Type B pancreatic cell (in vitro differentiated cells): ENCODE measurements at places on chromosomes 16 and 17. TPM values are rescaled to one million over a fixed set of nuclear protein-coding genes. Genes with fewer than 3 reads are reported as not detected.

TRAPPC1 gene
- total RNA-seq, result 145 and 150 TPM in 2 replicates

TTC19 gene
- total RNA-seq, result 43.3 and 46.3 TPM in 2 replicates

DNA sequence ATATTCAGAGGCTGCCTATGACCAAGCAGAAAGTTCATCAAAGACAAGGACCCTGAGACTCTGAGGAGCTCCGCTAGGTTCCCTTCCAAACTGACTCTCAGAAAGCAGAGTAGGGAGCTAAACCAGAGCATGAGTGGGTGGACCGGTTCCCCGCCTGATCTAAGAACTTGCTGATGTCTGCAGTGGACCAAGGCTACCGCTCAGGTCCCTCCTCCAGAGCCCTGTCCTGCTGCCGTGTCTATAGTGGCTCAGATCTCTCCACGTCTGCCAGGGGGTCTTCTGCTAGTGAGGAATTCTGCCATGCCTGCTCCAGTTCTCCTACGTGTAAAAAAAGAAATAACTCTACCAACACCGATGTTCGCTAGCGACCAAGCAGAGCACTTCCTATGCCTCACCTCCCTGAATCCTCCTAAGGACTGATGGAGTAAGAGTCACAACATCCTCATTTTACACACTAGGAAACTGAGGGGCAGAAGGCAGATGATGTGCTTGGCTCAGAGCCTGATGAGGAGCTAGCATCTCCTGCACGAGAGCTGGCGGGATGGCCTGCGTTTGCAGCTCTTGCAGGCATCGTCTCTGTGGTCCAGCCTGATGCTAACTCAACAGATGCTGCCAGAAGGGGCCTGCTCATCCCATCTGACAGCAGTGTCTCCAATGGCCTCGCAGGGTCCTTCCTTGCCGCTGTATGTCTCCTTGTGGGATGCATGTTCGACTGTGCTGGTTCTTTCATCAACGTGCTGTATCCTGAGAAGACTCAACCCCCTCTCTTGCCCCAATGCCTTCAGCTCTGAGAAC lies 265.5 kb downstream of the C16orf95 start:
- no peak for DNase-seq
- no peaks in the 10 kb centered on the region for H3K36me3 ChIP-seq
- no peak overlapping the region for H3K27ac ChIP-seq
- H3K27me3 ChIP-seq, result peaks cover 71% of the 10 kb centered on the region

DNA sequence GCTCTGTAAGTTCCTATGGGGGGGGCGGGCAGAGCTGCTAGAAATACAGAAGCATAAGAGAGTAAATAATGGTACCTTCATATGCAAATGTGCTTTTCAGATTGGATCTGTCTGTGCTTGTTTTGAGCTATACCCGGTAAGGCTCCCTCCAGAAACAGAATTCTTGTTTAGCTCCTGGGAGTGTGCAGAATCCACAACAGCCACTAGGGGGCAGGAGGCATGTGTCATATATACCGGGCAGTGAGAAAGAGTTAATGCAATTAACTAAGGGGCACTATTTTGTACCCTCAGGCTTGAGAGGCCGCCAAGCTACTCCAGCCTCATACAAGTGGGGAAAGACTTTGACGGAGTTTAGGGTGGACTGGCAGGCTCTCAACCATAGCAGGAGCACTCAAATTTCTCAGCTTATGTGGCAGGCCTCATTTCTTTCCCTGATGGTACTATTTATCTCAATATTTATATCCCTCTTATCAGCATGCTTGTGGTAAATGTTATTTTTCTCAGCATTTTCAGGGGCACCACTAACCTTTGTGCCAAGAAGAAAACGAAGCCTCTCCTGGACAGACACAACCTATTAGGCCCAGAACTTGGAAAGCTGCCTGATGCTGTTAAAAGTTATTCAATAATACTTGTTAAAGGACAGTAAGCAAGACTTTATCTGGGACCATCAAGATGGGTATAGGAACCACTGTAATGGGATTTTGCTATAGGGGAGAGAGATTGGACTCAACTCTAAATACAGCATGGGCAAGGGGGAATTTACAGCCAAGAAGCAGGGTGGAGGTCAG lies 10.7 kb upstream of the CENPV start:
- DNase-seq, result peak; percentile 76
- H3K27ac ChIP-seq, result no peak overlapping the region
- no peak overlapping the region for H3K4me3 ChIP-seq
- peaks cover 10% of the 10 kb centered on the region for H3K4me1 ChIP-seq
- no peaks in the 10 kb centered on the region for H3K27me3 ChIP-seq
- no peaks in the 10 kb centered on the region for H3K36me3 ChIP-seq

GRCh38 chr17:44155488-44155887 lies 13.8 kb downstream of the HROB start:
- no peak overlapping the region for H3K27ac ChIP-seq
- H3K4me3 ChIP-seq, result no peak overlapping the region
- H3K4me1 ChIP-seq, result no peaks in the 10 kb centered on the region
- H3K36me3 ChIP-seq, result peaks cover 3% of the 10 kb centered on the region

NUP88 gene
- 58.8 and 72.4 TPM in 2 replicates for total RNA-seq

GRCh38 chr17:38706505-38707216 lies 1.6 kb downstream of the MLLT6 start:
- H3K27me3 ChIP-seq, result peaks cover 10% of the 10 kb centered on the region
- H3K4me3 ChIP-seq, result peak overlapping the region; percentile 92
- peak overlapping the region; percentile 87 for H3K27ac ChIP-seq
- H3K36me3 ChIP-seq, result peaks cover 10% of the 10 kb centered on the region
- DNase-seq, result no peak
- peaks cover 44% of the 10 kb centered on the region for H3K4me1 ChIP-seq

FAM234A gene
- total RNA-seq, result 125 and 143 TPM in 2 replicates

DNA sequence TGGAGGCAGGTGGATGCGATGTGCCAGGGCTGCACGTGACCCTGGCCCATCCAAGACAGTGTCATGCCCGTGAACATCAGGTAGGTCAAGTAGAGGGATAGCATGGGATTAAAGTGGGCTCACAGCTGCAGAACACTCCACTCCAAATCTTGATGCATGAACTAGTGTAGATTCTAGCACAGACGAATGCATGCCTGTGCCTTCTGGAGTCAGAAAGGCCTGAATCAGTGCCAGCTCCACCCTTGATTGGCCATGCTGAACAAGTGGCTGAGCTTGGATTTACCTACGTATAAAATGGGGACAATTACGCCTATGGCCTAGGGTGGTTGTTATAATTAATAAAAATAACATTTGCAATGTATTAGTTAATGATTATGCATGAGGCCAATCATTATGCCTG lies 10.6 kb downstream of the IRX3 start:
- no peak overlapping the region for H3K27ac ChIP-seq
- no peak for DNase-seq
- no peak overlapping the region for H3K4me3 ChIP-seq

HOXB7 gene
- total RNA-seq, result 9.8 and 11.7 TPM in 2 replicates

DNA sequence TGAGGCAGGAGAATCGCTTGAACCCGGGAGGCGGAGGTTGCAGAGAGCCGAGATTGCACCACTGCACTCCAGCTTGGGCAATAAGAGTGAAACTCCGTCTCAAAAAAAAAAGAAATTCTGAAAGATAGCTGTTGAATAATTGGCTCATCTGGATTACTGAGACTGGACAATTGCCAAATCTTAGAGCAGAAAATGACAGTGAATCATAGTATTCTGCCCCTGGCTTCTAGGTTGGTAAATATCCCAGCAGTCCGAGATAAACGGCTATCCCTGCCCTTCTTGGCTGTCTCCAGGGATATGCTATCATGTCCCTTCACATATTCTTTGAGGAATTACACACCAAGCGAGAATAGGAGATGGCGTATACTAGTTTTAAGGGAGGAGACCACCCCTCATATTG lies 35.5 kb upstream of the METTL16 start:
- H3K4me3 ChIP-seq, result no peak overlapping the region
- peaks cover 19% of the 10 kb centered on the region for H3K4me1 ChIP-seq

GRCh38 chr16:11609474-11610120 lies 22.9 kb upstream of the LITAF start:
- no peaks in the 10 kb centered on the region for H3K27me3 ChIP-seq
- no peaks in the 10 kb centered on the region for H3K36me3 ChIP-seq
- peaks cover 19% of the 10 kb centered on the region for H3K4me1 ChIP-seq
- H3K27ac ChIP-seq, result peak overlapping the region; percentile 39

GRCh38 chr17:36850790-36851189 lies 86.5 kb upstream of the LHX1 start:
- H3K36me3 ChIP-seq, result no peaks in the 10 kb centered on the region
- DNase-seq, result no peak
- peaks cover 9% of the 10 kb centered on the region for H3K27me3 ChIP-seq
- peaks cover 14% of the 10 kb centered on the region for H3K4me1 ChIP-seq

GRCh38 chr17:4786516-4786915 lies 352 bp upstream of the VMO1 start:
- peaks cover 19% of the 10 kb centered on the region for H3K27me3 ChIP-seq
- DNase-seq, result no peak
- H3K27ac ChIP-seq, result no peak overlapping the region
- H3K4me3 ChIP-seq, result no peak overlapping the region
- H3K4me1 ChIP-seq, result peaks cover 14% of the 10 kb centered on the region
- no peaks in the 10 kb centered on the region for H3K36me3 ChIP-seq

- H3K36me3 ChIP-seq, result no peaks in the 10 kb centered on the region
- no peak for DNase-seq
- H3K27ac ChIP-seq, result no peak overlapping the region
- no peaks in the 10 kb centered on the region for H3K27me3 ChIP-seq
- peaks cover 11% of the 10 kb centered on the region for H3K4me1 ChIP-seq
- no peak overlapping the region for H3K4me3 ChIP-seq
Observed at GRCh38 chr17:57051886-57052361, 33.1 kb upstream of the AKAP1 start.

MT1E gene
- total RNA-seq, result 7.8 and 12.5 TPM in 2 replicates

FBXL16 gene
- 3.9 and 4.3 TPM in 2 replicates for total RNA-seq

KRTAP1-1 gene
- not detected in 2 replicates for total RNA-seq

- no peak for DNase-seq
- peaks cover 27% of the 10 kb centered on the region for H3K4me1 ChIP-seq
- no peak overlapping the region for H3K4me3 ChIP-seq
- peaks cover 7% of the 10 kb centered on the region for H3K27me3 ChIP-seq
- no peak overlapping the region for H3K27ac ChIP-seq
- no peaks in the 10 kb centered on the region for H3K36me3 ChIP-seq
Observed at GRCh38 chr16:65375651-65376050, 253.8 kb upstream of the CDH11 start.

GRCh38 chr16:56916571-56917403 lies 15.2 kb upstream of the HERPUD1 start:
- H3K27ac ChIP-seq, result peak overlapping the region; percentile 22
- no peak overlapping the region for H3K4me3 ChIP-seq
- no peaks in the 10 kb centered on the region for H3K27me3 ChIP-seq
- DNase-seq, result no peak
- peaks cover 47% of the 10 kb centered on the region for H3K4me1 ChIP-seq

DNA sequence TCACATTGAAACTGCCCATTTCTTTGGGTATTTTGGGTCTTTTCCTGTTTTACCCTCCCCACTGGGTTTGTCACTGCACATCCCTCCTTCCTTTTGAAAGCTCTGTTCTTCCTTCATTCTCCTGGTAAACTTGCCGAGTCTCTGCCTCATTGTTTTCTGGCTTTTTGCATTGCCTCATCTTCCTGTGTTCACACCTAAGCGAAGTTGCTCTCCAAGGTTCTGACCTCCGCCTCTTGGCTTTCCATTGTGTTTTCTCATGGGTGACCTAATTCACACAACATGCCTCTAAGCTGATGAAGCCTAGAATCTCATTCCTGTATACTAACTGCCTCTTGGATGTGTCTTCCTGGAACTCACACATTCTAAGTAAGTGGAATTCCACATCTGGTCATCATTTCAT lies 1096.1 kb upstream of the EEF2KMT start:
- no peak for DNase-seq
- no peak overlapping the region for H3K4me3 ChIP-seq
- peaks cover 14% of the 10 kb centered on the region for H3K27me3 ChIP-seq
- H3K27ac ChIP-seq, result no peak overlapping the region
- H3K4me1 ChIP-seq, result no peaks in the 10 kb centered on the region

GRCh38 chr16:19304750-19305149 lies 19.2 kb downstream of the CLEC19A start:
- no peak overlapping the region for H3K4me3 ChIP-seq
- no peak overlapping the region for H3K27ac ChIP-seq
- no peaks in the 10 kb centered on the region for H3K36me3 ChIP-seq
- H3K27me3 ChIP-seq, result peaks cover 7% of the 10 kb centered on the region

DNA sequence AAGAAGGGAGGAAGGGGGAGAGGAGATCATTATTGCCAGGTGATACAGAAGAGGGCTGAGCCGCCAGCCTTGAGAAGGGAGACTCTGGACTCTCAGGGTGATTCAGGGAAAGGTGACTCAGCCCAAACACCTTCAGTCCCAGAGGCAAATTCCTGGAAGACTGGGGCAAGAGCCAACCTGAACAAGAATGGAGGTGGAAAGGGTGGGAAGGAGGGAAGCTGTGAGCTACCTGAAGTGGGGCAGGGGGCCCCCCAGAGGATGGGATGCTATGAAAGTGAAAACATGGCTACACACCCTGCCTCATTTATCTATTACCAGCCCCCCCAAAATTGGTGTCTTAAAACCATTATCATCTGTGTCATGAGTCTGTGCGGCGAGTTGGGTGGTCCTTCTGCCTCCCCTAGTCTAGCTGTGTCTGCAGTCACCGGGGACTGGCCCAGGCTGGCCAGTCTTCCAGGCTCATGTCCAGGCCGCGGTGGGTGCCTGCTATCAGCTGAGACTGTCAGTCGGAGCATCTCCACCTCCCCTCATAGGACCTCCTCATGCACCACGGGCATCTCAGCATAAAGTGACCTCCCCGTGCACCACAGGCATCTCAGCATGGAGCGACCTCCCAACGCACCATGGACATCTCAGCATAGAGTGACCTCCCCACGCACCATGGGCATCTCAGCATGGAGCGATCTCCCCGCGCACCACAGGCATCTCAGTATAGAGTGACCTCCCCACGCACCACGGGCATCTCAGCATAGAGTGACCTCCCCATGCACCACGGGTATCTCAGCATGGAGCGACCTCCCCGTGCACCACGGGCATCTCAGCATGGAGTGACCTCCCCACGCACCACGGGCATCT lies 3.2 kb upstream of the SLC47A2 start:
- H3K4me1 ChIP-seq, result peaks cover 20% of the 10 kb centered on the region
- no peak for DNase-seq
- H3K27ac ChIP-seq, result peak overlapping the region; percentile 9
- peaks cover 3% of the 10 kb centered on the region for H3K27me3 ChIP-seq
- H3K36me3 ChIP-seq, result no peaks in the 10 kb centered on the region

WFIKKN1 gene
- total RNA-seq, result 0.71 and 9.0 TPM in 2 replicates

HCRT gene
- not detected in 2 replicates for total RNA-seq

- H3K27ac ChIP-seq, result no peak overlapping the region
- H3K36me3 ChIP-seq, result peaks cover 4% of the 10 kb centered on the region
- H3K27me3 ChIP-seq, result no peaks in the 10 kb centered on the region
- no peak for DNase-seq
- no peak overlapping the region for H3K4me3 ChIP-seq
Observed at GRCh38 chr17:60557805-60558204, 31.8 kb upstream of the APPBP2 start.

GRCh38 chr17:67555855-67556254 lies 161.9 kb upstream of the NOL11 start:
- no peak overlapping the region for H3K4me3 ChIP-seq
- no peak for DNase-seq
- H3K27ac ChIP-seq, result no peak overlapping the region
- H3K4me1 ChIP-seq, result peaks cover 12% of the 10 kb centered on the region

DNA sequence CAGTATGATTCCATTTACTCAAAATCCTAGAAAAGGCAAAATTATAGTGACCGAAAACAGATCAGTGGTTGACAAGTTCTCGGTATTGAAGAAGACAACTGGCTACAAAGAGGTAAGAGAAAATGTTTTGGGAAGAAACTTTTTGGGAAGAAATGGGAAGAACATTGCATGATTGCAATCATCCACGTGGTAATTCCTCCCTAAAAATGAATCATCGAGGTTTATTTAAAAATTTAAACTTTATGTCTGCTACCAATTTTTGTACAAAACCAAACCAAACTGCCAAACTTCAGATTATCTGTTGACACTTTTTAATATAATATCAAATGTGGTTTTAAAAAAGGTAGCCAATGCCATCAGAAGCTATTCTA lies 8.1 kb downstream of the SMURF2 start:
- no peaks in the 10 kb centered on the region for H3K27me3 ChIP-seq
- no peak for DNase-seq
- H3K27ac ChIP-seq, result peak overlapping the region; percentile 71

TP53TG3D gene
- total RNA-seq, result not detected in 2 replicates
